ENCODE measurements at places on chromosomes 5 and 9.
A peak's percentile ranks its signal among the peaks of the same experiment; 100 is the strongest.

DNA sequence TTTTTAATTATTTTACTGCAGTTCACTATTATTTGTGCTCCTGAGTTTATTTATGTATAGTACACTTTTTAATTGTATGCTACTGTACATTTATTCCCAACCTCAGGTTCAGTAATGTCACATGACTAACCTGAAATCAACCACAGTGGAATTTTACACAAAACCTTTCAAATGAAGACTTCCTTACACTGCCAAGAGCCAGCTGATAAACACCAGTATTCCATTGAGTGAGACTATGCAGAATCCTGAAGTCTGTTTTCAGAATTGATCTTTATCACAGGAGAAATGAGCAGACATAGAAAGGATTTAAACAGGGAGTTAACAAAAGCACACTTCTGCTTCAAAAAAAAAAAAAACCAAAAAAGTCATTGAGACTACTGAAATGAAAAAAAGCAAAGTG lies 219.5 kb downstream of the PRR16 start:
- no peak for DNase-seq

DNA sequence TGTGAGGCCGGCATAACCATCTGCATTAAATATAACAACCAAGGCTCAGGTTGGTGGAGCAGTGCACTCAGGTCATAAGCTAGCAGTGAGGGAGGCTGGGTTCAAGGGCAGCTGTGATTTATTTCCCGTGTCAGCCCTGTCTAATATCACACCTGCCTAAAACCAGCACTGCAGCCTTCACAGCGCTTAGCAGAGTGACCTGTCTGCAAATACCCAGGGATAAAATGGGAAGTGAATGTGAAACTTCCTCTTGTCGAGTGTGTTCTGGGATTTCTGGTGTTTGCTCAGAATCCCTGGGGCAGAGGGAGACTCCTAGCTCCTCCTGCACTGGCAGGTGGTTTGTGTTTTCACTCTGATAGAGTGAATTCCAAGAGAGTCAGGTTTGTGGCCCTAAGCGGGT lies 57.5 kb downstream of the ZNF510 start:
- DNase-seq: no peak

DNA sequence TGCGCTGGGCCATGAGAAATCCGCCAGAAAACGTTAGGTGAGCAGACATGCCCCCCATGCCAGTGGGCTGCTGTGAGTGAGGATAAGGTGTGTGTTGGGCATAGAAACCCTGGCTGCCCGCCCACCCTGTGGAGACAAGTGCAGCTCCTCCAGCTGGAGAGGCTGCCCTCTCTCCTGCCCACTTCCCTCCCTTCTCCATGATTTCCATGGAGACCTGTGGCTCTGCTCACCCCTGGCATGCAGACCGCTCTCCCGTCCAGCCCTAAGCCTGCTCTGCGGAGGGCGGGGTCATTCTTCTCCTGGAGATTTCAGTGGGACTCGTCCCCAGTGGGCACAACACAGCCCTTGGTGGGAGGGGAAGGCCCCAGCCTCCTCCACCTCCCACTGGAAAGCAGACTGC lies 133.0 kb upstream of the FAM120A start:
- no peak for DNase-seq

- DNase-seq: peak; percentile 56
These were observed 49.9 kb upstream of the GPR151 start for GRCh38 chr5:146565764-146566367.

GRCh38 chr9:15512204-15512603 lies 1.4 kb upstream of the PSIP1 start:
- DNase-seq: no peak

DNA sequence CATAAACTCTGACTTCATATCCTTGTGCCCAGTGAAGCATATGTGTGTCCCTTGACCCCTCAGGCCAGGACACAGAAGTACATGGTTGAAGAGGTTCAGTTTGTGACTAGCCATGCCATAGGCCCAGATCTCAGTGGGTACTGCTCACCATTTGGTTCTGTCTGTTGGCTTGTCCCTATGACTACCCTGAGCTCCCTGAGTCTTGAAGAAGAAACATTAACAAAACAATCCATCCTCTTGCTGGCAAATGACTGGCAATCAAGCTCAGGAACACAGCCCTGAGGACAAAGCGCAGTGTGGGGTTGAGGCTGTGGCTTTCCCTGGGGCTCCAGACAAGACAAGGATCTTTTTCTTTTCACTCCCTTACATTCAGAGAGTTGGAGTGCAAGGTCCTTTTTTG lies 46.3 kb downstream of the TNFAIP8 start:
- no peak for DNase-seq

DNA sequence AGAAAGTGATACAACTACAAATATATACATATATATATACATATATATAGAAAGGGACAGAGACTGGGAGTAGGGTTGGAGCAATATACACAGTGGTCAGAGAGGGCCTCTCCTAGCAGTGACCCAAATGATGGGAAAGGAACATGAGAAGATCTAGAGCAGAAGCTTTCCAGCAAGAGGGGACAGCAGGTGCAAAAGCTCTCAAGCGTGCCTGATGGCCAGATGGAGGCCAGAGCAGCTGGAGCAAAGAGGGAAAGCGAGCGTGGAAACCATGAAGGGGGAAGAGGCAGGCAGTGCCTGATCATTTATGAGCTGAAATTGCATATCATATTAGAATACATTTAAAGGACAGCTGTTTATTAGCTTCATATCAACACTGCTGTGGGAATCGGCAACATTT lies 7.6 kb upstream of the GRPEL2 start:
- no peak for DNase-seq

GRCh38 chr9:128540634-128541360 lies 11.6 kb upstream of the SPTAN1 start:
- no peak for DNase-seq

DNA sequence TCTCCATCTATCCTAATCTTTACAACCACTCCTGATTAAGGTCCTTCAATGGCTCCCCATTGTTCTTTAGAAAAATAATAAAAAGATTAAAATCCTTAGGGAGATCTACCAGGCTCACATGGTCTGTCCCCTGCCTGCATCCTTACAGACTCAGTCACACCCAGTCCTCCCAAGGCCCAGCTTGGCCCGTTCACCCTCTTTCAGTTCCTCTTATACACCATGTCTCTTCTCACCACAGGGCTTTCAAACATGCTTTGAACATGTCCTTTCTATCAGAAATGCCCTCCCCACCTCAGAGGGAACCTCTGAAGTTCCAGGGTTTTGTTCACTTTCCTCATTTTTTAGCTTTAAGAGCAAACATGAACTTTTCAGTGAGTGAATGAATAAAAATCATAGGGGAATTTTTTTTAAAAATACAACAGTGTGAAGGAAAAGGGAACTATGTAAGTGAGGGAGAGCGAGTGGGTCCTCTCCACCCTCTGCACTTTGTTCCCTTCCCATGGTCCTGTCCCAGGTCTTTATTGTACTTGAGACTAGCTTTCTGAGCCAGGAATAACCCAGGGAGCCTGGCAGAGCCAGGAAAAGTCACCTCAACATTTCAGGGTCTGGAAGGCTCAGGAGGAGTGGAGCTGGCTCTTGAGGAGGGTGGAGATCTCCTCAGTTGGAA lies 55.3 kb downstream of the TRPC7 start:
- DNase-seq: no peak

DNA sequence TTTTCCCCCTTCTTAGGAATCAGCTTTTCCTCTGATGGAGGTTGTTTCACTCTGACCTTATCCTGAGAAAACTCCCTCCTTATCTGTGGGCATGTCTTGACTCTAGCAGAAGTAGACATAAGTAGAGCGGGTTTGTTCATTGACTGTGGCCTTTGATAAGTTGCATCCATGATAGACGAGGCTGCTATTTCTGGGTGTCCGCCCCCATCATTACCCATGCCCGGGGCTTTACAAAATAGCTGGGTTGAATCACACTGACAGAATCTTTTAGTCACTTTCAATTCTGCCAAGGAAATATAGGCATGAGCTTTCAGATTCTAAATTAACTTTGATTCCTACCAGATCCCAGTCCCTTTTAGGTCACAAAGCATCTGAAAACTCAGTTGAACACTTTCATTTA lies 223.8 kb downstream of the SEC61B start:
- DNase-seq: no peak
